ENCODE measurements at places on chromosomes 3 and 15.

DNA sequence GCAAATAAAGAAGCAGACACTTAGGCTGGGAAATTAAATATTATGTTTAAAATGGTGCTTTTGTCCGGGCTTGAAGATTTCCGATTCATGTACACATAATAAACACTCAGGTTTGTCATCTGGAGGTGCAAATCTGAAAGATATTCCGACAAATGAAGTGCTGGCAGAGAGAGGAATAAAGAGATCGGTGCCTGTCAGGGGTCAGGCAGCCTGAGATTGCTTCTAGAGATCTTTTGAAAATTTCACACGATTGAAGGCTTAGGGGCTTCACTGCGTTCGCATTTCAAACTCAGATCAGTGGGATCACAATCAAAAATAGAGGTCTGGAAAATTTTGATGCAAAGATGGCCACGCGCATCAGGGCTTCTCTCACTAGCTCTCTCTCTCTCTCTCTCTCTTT, 33.2 kb downstream of the NR2F2 start:
- no peak for DNase-seq

DNA sequence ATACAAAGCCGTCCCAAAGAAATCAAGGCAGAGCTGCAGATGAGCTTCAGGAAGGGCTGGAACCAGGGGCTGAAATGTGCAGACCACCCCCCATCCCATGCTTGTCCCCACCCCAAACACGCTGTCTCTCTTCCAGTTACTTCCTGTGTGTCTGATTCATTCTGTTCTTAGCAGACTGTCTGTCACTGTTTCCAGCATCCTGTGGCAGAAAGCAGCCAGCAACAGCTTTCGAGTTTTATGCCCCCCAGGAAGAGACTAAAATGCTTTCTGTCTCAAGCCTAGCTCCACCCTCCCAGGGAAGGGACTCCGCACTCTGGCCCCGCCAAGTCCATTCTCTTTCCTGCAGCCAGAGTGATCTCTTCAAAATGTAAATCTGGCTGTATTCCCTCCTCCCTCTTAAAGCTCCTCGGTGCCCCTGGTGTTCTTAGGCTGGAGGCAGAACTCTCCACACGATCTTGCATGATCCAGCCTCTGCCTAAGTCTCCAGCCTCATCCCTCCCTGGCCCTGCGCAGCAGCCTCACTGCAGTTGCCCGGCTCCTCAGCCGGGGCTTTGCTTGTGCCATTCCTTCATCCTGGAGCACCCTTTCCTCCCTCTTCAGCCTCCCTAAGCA, 41.5 kb downstream of the HRH1 start:
- DNase-seq, result no peak

GRCh38 chr3:158333736-158334135, 223.8 kb downstream of the RSRC1 start:
- no peak for DNase-seq

- DNase-seq, result no peak
These were observed 31.1 kb upstream of the NR2E3 start for GRCh38 chr15:71779073-71779797.

- DNase-seq, result no peak
These were observed 18.5 kb upstream of the REC114 start for GRCh38 chr15:73424506-73424905.

DNA sequence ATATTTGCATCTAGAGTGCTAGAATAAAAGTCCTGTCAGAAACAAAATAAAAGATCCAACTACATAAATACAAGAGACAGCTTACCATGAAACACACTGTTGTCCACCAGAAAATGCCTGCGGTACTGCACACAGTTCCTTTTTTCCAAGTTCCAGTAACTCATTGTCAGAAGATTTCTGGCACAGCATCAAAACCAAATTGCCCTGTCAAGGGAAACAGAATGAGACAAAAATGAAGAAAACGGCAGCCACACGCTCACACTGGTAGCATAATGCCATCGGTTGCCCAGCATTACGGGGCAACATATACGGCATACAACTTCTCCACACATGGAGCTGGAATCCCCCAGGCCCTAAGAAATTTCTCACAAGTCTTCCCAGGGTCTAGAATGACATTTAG, 40.8 kb downstream of the PLCH1 start:
- DNase-seq, result no peak

GRCh38 chr3:129467932-129468331, 27.9 kb downstream of the IFT122 start:
- DNase-seq, result no peak

DNA sequence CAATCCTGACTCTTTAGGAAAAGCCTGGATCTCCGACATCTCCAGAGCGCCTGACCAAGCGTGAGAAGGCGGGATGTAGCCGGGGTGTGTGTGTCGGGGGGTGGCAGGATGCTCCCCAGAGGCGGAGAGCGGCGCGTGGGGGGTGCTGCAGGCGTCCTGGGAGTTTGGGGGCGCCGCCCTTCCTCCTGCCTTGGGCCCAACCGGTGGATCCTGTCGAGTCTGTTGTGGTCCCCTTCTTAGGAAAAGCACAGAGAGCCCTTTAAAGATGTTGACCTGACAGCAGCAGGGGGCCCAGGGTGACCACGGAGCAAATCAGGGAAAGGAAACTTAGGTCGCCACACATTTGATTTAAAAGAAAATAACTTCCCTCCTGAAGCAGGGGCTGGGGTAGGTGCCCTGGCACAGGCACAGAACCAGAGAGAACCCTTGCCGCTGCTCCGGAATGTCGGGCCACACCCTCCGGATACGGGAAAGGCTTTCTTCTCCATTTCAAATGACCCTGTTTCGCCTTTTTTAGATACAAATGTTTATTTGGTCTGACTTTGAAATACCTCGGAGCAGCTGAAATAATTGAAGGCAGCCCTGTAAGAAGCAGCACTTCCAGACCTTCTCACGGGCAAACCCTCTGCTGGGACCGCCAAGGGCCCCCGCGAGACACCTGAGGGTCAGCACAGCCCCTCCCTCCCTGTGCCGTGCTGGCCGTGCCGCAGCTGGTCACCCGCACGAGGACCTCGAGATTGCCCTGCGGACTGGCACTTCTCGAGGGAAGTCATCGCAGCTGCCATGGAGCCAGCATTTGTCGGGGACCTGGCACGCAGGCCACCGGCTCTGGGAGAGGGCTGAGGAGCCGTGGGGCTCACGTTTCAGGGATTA, 102.9 kb upstream of the KLF13 start:
- no peak for DNase-seq

- DNase-seq, result no peak
These were observed 1.3 kb downstream of the CHST13 start for GRCh38 chr3:126525091-126525852.

All from NCI-H446 treated with DMSO at 0.1 percent for 48 hours (cell line).